NCI-H187 treated with DMSO at 0.1 percent for 48 hours (cell line): ENCODE measurements at places on chromosomes 7 and 10.

GRCh38 chr7:130372402-130373165 lies 7.7 kb upstream of the CPA1 start:
- no peak for DNase-seq

DNA sequence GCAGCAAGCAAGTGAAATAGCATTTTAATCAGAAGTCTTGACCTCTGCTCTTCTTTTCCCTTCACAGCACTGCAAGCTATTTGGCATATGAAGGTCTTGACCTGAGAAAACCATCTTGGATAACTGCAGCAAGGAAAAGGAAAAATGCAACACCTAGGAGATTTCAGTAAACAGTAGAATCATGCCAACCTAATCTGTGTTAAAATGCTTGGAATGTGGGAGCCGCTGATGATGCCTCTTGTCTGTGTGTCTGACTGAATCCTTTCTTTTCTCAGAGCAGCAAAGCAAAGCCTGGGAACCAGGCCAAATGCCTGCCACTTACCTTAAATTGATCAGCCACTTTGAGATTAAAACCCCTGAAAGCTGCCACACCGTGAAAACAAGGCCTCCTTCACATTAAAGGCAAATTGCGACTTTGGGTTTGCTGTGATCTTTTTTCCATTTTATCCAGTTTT lies 80.4 kb upstream of the CDK6 start:
- DNase-seq, result no peak

GRCh38 chr7:105389088-105389650 lies 448 bp upstream of the SRPK2 start:
- DNase-seq, result no peak

GRCh38 chr10:115023715-115024114 lies 69.5 kb upstream of the ATRNL1 start:
- DNase-seq, result no peak
